ENCODE measurements at places on chromosomes 6 and 20.

DNA sequence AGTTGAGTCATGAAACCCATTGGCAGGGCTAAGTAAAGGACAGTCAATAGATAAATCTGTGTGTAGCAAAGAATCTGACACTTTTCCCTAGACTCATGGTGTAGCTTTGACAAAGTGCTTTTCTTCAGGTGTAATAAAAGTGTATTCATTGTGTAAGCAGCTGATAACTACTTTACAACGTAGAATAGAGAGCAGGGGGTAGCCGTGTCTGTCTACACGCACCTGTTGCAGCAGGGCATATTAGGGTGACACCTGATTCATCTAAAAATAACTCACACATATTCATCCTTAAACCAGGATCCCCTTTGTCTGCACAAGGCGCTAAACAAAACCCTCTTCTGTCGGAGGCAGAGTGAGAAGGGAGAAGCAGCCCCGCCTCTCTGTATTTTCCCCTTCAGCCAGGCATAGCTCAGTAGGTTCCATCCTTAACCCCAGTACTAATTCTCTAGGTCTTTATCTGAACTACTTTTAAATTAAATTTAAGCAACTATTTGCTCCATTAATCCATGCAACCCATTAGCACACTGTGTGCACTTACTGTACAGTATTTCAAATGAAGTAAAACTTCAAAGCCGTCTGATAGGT, 306.7 kb upstream of the SASH1 start:
- DNase-seq = no peak

DNA sequence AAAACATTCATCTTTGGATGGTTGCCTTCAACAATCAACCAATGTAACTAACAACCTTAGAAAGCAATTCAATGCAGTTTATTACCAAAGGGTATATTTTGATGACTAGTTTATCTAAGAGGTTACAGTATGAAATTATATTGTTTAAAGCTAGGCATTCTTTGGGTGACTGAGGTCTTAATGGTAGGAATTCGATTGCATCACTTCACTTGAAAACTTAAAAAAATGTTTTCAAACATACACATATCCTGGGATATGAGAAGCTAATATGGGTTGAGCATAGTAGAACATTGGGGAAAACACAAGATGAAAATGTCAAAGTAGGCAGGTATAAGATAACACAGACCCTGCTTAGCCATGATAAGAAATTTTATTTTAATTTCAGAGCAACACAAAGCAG, 144.6 kb upstream of the BMP5 start:
- DNase-seq = no peak

GRCh38 chr20:42401613-42402012, 783.4 kb upstream of the CHD6 start:
- DNase-seq = no peak

- DNase-seq = no peak
Observed at GRCh38 chr6:149095842-149096241, 221.7 kb upstream of the TAB2 start.

DNA sequence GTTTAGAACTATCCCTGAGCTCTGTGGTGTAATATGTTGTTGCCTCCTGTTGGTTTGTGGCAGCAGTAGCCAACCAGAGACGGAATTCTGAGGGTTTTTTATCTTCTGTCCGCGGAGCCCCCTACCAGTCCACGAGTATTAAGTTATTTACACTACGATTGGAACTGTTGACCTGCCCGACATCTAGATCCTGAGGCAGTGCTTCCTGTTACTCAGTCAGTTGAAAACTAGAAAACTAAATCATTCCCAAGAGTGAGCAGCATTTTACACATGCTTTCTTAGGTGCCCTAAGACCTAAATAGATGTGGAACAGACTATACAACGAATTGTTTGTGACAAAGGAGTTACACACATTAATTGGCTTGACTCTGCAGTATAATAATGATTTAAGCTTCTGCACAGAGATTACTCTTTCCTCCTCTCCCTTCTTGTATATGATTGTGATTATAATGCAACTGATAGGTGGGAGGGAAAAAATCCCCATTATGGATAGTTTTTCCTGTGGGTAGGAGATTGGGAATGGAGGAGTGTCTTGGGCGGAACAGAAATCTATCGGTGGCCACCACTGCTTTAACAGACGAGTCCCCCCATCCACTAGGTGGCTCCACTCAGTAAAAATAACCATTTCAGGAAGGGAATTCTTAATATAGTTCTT, 1.7 kb downstream of the LOC128125822 start:
- peak; percentile 48 for DNase-seq

DNA sequence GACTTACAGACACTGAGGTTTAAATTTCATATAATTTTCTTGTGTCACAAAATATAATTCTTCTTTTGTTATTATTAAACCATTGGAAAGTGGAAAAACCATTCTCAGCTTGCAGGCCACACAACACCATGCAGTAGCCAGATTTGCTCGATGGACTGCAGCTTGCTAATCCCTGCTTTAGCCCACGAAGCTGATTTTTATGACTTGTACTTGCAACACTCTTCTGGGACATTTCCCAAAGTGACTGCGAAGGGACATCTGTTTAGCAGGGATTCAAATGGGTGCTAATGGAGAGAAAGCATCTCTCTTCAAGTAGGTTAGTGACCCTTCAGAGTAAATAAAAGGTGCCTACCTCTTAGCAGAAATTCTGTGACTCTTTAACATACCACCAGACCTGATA, 304.6 kb upstream of the ZFP64 start:
- no peak for DNase-seq

DNA sequence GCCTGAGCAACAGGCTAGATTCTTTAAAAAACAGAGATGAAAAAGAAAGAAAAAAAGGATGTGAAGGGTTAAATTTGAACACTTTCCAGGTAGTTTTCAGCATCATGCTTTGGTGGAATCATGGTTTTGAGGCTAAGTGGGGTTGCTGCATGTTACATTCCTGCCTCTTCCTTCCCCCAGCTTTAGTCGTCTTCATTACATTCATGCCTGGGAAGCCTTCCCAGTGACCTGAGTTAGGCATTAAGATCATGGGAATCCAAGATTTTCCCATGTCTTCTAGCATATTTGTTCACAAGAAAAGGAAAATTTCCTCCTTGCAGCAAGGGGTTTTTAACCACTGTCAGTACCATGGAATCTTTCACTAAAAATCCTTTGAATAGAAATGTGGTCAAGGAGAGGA, 12.0 kb downstream of the TPX2 start:
- no peak for DNase-seq
